ENCODE measurements at places on chromosomes 1 and 21.

DNA sequence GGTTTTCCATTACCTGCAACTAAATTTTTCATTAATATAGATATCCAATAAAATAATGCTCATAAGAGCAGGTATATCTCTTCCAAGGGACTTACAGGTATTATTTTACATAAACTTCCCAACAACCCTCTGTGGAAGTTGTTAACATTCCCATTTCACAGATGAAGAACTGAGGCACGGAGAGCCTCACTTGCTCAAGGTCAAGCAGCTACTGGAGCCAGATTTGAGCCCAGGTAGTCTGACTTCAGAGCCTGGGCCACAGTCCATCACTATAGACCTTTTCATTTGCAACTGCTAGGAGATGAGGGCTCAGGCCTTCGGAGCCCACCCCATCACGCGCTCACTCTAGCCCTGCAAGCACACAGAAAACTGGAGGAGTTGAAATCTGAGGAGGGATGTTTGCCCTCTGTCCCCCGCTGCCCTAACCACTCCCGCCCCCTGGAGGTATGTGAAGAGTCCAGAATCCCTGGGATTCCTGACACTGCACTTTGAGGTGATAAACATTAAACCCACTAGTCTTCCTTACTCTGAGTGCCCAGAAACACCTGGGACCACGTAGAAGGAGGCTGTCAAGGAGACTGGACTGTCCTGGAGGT, 11.7 kb upstream of the ALPL start:
- no peak for DNase-seq

DNA sequence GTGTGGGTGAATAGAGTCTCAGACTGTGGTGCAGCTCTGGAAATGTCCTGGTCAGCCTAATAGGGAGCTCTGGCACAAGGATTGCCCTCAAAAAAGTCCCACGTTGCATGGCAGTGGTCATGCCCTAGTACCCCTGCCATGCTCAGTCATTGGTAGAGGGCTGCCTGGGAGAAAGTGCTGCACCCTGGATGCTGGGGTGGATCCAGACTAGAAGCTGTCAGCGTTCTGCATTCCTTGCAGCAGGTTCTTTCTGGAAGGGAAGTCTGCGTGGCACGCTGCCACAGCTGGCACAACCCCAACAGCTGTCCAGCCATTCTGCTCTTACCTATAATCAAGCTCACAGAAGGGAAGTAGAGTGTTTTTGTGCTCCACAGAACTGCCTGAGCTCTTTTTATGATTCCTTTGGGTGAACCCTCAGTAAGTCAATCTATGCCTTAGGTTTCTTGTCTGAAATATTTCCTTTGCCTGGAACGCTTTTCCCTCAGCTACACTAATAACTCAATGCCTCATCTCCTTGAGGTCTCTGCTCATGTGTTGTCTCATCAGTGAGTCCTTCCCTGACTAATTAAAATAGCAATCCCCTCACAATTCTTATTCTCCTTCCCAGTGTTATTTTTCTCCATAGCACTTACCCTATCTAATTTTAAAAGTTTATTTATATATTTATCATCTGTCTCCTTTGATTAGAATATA, 61.5 kb upstream of the JAK1 start:
- no peak for DNase-seq

GRCh38 chr1:156452907-156453306, 47.7 kb downstream of the MEF2D start:
- no peak for DNase-seq

DNA sequence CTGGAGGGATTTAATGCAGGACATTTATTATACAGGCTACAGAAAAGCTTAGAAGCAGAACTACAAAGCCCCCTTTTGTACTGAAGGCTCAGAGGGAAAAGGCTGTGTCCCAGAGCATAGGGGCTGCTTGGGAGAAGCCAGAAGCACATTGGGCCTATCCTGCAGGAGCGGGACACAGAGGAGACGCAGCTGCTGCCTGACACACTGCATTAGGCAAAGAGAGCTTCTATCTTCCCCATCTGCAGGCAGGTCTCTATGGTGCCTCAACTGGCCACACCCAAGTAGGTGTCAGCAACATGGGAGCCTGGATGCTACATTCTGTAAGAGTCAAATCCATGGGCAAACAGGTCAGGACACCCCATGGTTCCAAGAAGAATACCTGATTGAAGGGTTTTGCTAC, 595.9 kb downstream of the AJAP1 start:
- no peak for DNase-seq

GRCh38 chr1:34690269-34690668, 64.6 kb upstream of the GJB5 start:
- DNase-seq = no peak

DNA sequence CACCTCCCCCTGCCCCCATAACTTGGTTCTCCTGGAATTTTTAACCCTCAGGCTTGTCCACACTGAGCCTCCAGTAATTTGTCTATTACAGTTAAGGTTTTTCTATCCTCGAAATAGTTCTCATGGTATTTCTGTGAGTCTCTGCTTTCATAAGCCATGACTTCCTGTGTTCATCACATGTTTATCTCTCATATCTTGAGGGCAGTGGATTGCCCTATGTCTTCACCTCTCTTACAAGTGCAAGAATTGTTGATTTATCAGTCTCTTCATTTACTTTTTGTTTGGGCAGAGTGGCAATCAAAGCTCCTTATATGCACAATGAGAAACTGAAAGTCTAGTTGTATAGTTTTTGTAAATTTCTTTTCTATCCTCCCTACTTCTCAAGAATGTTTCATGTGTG, 328.4 kb downstream of the PLA2G4A start:
- no peak for DNase-seq

DNA sequence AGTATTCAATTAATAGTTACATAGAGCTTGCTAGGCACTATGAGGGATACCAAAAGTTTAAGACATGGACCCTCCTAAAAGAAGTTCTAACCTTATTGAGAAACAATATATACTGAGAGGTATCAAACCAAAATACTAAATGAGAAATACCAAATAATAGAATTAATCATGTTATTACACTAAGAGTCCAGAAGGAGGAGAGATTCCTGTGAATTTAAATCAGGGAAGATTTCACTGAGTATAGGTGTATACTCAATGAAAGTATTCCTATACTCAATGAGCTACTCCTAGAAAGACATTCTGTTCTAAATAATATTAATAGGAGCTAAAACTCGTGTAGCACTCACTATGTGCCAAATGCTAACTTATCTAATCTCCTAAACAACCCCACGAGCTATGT, 9.4 kb downstream of the CR1L start:
- no peak for DNase-seq

- DNase-seq = no peak
These were observed 72.5 kb downstream of the NTMT2 start for GRCh38 chr1:170218257-170218650.

GRCh38 chr1:176826265-176826664, 338.2 kb downstream of the ASTN1 start:
- DNase-seq = peak; percentile 38

GRCh38 chr1:156970017-156970416, 49.6 kb downstream of the LRRC71 start:
- DNase-seq = no peak
